NCI-H2171 treated with DMSO at 0.1 percent for 48 hours (cell line): ENCODE measurements at places on chromosomes 2 and 18.

GRCh38 chr2:72236445-72237067 lies 88.9 kb upstream of the CYP26B1 start:
- DNase-seq: no peak

DNA sequence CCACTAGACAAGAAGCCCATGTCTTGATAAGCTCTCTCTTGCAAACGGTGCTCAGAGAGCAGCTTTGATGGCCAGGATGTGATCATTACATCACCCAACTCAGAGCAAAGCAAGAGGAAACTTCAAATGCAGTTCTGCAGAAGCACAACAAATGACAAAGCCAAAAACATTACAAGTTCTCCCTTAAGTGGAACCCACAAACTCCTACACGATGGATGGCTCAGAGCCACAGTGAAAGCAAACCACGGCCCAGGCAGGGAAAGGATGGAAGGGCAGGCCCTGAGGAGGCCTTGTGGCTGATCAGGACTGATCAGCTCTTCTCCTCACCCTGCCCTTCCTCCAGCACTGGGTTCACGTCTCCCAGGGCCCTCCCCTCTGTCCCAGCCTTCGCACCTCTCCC lies 326.4 kb downstream of the EIPR1 start:
- no peak for DNase-seq

DNA sequence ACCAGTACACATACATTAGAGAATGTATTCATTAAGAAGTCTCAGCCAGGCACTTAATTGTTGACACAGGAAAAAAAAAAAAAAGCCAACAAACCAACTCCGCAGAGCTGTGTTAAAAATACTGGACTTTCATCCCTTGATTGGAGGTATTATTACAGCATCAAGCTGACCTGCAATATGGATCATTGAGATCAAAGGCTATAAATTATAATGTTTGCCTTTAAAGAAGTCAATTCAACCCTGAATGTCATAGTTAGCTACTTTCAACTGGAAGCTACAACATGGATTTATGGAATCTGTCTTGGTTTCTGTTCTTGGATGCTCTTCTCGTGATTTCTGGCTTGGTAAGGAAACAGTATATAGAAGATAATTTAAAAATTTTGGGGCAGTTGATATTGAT lies at the start of gene MEP1B:
Gene MEP1B (plus strand): TSS at position 250 of the 400 bp plus-strand sequence. CDS start 32 bp downstream, at position 282.
- DNase-seq: no peak

DNA sequence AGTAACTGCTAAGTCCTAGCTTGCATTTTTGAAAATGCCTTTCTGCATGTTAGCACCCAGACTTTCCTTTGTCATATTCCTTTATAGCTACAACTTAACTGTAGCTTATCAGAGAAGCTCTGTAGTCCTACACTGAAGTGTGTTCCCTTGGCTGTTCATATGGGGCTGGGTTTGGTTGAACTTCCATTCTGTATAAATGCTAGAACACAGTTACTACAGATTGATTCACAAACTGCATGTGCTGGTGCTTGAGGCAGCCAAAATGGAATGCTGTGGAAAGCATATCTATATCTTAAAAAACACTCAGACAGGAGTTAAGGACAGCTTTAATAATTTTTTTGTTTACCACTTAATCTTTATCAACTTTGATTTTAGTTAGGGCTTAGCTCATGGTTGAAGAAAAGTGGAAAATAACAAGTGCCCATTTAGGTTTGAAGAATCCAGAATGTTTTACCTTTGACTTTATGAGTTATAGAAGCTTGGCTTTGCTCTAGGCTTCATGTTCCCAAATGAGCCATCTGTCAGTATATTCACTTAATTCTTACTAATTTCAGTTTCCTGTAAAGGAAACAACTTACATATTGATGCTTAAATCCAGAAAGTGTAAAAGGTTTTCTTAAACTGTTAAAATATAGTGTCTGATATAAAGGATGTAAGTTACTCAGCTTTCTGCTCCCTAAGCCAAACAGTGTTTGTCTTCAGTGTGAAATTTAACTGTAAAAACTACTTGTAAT lies 148.9 kb downstream of the AGPS start:
- peak; percentile 72 for DNase-seq

DNA sequence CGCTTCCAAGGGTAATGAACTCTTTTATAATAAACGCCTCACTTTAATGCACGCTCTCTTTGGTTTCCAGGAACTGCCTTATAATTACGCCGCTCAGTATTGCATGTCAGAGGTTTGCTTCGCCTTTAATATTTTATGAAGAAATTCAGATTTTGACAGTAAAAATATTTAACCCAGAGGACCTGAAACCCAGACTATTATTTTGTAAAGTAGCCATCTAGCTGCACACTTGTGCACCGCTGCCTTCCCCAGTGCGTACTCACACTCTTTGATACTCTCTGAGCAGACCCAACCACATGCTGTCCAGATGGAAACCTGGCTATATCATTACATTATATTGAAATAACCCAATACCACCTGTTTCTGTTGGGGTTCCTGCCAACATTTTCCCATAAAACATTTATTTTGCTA lies 270.1 kb downstream of the C1D start:
- peak; percentile 91 for DNase-seq
